ENCODE measurements at places on chromosomes 3 and 15. TPM values are rescaled to one million over a fixed set of nuclear protein-coding genes. Genes with fewer than 3 reads are reported as not detected.

GRCh38 chr15:62545467-62546227, 380.6 kb upstream of the C2CD4B start:
- no peak for DNase-seq

SUCLG2 gene
- total RNA-seq: 45.0 TPM

- DNase-seq: no peak
Observed at GRCh38 chr3:157069846-157070677, 89.9 kb downstream of the CCNL1 start.

DNA sequence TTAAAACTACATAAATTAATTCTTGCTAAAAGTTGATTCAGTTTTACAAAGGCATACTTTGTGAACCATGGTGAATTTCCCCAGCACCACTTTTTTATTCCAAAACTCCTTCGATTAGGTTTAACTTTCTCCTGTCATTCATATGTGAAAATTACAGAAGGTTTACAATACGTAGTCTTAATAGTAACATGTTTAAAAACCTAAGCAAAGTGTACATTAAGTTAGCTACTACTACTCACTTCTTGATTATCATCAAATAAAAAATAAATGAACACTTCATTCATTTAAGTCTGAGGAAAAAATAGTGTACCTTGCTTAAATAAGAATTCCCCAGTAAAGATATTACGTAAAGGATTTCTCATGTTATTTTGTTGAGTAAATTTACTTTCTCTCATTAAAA, 38.6 kb downstream of the DCUN1D1 start:
- DNase-seq: no peak

DNA sequence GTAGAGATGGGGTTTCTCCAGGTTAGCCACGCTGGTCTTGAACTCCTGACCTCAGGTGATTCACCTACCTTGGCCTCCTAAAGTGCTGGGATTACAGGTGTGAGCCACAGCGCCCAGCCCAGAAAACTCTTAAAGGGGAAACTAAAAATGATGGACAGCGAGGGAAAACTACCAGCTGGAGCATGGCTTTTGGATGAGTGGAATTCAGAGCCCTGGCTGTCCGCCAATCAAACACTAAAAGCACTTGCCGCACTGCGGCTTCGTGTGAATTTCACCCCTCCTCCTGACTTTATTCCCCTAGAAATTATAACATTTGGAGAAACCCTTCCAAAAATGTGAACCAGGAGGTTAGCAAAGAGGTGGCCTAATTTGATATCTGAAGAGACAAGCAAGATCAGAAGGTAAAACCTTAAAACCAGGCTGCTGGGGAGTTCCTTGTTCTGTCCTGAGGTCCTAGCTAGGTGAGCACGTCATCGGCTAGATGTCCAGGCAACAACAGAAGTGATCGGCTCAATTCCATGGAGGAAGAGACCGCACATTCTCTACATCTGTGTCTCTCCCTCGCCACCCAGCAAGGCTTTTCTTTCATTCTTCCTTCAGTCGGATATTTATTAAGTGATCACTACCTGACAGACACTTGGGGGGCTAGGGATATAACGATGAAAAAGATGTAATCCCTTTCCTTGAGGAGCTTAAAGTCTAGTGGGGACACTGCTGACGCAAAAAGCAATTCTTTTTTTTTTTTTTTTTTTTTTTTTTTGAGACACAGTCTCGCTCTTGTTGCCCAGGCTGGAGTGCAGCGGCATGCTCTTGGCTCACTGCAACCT, 1.7 kb downstream of the TM4SF19 start:
- DNase-seq: no peak

LARP6 gene
- 75.6 TPM for total RNA-seq

- no peak for DNase-seq
Observed at GRCh38 chr15:44275150-44275830, 13.2 kb upstream of the GOLM2 start.

DNA sequence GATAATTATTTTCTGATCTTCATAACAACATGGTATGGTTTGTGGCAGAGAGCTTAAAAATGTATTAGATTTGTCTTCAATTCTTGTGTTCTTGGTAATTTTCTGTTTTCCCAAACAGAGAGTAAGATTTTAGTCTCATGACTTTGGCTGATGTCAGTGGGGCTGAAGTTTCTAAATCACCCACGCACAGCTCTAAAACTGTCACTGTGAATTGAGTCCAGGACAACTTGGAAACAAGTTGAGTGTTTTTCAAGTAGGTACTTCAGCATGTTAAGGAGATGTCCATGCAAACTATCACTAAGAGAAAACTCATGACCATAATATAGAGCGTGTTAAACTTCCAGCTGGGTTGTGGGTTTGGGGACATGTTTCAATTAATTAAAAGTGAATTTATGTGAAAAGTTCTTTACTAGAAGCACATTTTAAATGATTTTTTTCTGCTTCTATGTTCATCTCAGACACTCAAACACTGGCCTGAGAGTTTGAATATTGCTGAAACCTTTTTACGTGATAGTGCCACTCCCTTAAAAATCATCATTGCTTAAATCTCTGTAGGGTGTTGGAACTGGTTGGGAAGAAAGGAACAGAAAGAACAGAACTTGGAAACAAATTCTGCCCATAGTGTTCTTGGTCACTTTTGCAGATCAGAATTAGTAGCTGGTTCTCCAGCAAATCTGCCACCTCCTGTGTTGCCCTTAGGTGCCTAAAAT, 89.8 kb downstream of the KLHL25 start:
- DNase-seq: no peak

- no peak for DNase-seq
Observed at GRCh38 chr3:111799951-111800350, 59.1 kb upstream of the PHLDB2 start.

DNA sequence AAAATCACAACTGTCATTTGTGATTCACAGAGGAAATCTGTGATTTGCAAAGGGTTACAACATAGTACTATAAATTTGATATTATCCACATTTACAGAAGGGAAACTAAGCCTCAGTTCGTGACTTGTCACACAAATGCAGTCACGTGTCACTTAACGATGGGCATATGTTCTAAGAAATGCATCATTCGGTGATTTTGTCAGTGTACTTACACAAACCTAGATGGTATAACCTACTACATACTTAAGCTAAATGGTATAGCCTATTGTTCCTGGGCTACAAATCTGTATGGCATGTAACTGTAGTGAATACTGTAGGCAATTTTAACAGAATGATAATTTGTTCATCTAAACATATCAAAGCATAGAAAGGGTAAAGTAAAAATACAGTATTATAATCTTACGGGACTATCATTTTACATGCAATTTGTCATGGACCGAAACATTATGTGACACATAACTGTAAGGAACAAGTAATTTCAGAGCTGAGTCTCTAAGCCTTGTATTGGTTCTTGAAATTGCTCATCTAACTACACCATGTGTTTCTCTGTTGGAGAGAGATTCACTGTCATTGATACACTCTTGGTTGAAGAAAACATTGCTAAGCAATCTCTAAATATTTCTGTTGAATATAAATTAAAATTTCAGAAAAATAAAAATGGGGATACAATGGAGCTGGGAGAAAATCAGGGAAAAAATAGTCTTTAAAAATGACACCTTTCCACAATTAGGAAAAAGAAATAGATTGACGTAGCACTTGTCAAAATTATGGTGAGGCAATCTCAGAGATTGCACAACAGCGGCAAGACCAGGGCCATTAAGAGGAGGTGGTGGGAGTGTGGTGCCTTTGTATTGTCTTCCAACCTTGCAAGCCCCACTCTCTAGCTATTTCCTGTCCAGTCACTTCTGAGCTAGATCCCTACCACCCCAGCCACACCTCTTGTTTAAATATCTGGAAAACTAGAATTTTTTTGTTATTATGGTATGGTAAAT, 645.8 kb upstream of the TBL1XR1 start:
- peak; percentile 34 for DNase-seq

MUC13 gene
- 0.33 TPM for total RNA-seq

- DNase-seq: peak; percentile 85
Observed at GRCh38 chr3:81743096-81744025, 18.1 kb downstream of the GBE1 start.

RPL39L gene
- not detected for total RNA-seq

FRMD4B gene
- total RNA-seq: 12.9 TPM

SLC24A5 gene
- not detected for total RNA-seq

GRCh38 chr15:68700455-68701123, 120.1 kb downstream of the ANP32A start:
- peak; percentile 50 for DNase-seq

DNA sequence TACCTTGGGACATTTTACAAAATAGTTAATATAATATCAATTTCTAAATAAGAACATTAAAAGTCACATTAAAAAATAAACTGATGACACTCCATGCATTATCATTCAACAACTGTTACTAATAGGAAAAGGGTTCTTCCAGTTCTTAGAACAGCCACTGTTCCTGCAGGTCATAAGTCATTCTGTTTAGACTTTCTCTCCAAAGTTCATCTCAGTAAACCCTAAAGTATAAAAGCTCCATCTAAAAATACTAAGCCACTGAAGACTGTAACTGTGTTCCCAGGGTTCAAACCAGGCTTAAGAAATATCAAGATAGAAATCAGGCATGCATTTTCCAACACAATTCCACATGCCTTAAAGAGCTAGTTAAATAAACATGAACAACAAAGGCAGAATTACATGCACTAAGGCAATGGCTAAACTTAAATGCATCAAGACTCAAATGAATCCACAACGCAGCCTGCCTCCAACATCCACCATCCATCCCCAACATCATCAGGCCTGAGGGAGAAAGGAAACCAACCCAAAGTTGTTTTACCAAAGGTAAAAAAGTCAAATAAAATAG, 46.2 kb downstream of the DMXL2 start:
- DNase-seq: no peak

GRCh38 chr3:168269001-168269400, 173.3 kb upstream of the GOLIM4 start:
- no peak for DNase-seq

ARPC4 gene
- total RNA-seq: 295 TPM

XXYLT1 gene
- 30.1 TPM for total RNA-seq

DNA sequence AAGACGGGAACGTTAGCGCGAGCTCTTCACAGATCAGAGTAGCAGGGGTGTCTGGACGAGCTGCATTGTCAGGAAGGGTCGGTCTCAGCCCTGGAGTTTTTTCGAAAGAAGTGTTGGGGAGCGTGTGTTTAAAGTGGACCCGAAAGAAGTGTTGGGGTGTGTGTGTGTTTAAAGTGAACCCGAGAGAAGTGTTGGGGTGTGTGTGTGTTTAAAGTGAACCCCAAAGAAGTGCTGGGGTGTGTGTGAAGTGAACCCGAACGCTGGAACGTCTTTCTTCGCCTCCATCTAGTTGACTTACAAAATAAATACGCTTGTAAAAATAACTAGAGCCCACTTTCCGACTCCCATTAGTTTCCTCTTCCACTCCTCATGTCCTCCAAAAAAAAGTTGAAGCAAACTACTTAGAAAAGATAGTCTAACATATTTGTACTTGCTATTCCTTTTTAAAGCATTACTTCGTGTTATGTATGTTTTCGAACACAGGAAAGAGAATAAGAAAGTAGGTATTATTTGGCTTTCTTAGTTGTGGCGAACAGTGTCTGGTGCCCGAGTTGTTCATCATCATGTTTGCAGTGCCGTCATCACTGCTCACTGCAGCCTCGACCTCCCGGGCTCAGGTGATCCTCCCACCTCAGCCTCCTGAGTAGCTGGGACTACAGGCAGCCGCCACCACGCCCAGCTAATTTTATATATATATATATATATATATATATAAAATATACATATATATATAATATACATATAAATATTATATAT, 1.0 kb downstream of the LRCH3 start:
- DNase-seq: peak; percentile 32

GOLGA8J gene
- not detected for total RNA-seq

DNA sequence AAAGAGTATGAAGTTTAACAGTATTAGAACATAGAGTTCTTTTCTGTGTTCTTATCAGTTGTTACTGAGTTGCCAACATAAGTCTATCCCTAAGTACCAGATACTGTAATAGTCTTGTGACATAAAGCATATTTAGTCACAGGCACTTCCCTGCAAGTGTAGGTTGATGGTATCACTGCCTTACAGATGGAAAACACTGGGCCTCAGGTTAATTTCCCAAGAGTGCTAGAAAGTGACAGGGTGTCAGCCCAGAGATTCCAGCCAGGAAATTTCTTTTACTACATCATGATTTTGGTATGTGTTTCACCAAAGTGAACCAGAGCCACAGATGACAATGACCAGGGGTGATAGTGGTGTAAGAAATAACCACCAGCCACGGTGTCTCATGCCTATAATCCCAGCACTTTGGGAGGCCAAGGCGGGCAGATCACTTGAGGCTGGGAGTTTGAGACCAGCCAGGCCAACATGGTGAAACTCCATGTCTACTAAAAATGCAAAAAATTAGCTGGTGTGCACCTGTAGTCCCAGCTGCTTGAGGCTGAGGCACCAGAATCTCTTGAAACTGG, 3.2 kb downstream of the EIF1B start:
- no peak for DNase-seq

RNF123 gene
- 19.3 TPM for total RNA-seq

DNA sequence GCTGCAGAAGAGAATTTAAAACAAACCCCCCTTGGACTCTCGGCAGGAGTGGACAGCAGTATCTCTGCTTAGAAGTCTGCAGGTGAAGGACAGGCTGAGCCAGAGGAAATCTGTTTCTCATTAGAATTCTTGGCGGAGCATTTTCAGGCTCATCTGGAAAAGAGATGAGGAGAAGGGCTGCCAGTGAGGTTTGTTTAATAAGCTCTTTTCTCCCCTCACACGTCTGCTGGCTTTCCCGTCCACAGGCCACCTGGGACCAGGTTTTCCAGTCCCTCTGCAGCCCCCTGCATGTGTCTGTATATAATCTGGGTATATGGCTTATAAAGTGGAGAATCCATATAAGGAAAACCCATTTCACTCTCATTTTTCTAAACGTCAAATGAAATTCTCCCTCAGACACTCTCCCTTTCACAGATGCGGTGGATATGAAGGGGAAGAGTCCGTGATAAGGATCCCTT, 155.4 kb upstream of the TPM1 start:
- peak; percentile 15 for DNase-seq

- DNase-seq: no peak
Observed at GRCh38 chr3:128845778-128846485, 33.5 kb upstream of the ACAD9 start.

- no peak for DNase-seq
Observed at GRCh38 chr3:146813496-146813895, 208.3 kb upstream of the PLSCR5 start.

DNA sequence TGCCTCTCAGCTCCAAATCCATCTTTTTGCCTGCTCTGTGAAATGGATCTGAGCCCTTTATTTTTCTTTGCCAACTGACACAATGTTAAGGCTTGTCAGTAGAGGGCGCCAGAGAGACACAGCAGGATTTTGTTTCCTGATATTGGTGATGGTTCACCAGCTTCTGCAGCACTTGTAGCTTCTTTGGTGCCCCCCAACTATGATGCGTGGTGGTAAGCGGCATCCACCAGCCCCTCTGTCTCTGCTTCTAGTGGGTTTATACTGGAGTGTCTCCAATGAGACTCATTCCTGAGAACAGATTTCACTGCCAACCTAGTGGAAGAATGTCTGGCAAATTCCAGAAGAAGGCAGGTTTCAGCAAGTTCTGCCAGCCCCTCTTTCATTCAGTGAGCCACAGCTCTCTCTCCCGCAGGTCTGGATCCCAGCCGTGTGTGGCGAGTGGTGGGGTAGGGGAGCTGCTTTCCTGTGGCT, 471.9 kb upstream of the FRG2C start:
- peak; percentile 49 for DNase-seq

Data from HT1080 (cell line).